ENCODE measurements at places on chromosomes 5 and 9.

GRCh38 chr5:91332267-91333045 lies 50.7 kb downstream of the ARRDC3 start:
- DNase-seq, result no peak

- no peak for DNase-seq
Measured at GRCh38 chr9:105055917-105056316, 128.0 kb upstream of the ABCA1 start.

- DNase-seq, result no peak
Measured at GRCh38 chr5:126938466-126938865, 91.9 kb downstream of the MARCHF3 start.

GRCh38 chr9:90854637-90855175 lies 53.1 kb downstream of the SYK start:
- DNase-seq, result no peak

GRCh38 chr9:18971404-18971803 lies 61.6 kb downstream of the SAXO1 start:
- DNase-seq, result no peak

- DNase-seq, result no peak
Measured at GRCh38 chr5:84292000-84292642, 92.6 kb downstream of the EDIL3 start.

DNA sequence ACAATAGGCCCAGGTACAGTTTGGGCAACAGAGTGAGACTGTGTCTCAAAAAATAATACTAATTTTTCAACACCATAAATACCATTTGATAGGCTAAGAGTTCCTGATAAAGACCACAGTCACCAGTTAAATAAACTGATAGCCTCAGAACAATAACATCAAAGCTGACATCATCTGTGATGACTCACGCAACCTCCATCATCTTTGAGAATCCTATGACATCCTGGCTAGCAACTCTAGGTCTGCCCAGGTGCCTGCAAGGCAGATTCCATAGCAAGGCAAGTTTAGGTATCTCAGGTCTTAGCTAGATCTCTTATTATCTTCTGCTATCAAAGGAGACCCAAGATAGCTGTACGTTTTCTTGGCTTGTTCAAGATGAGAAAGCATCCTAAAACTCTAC lies 30.5 kb upstream of the UBAP2 start:
- DNase-seq, result no peak

GRCh38 chr5:14143546-14143840 lies 351 bp downstream of the TRIO start:
- no peak for DNase-seq

- no peak for DNase-seq
Measured at GRCh38 chr9:81414836-81415235, 274.5 kb downstream of the TLE1 start.

DNA sequence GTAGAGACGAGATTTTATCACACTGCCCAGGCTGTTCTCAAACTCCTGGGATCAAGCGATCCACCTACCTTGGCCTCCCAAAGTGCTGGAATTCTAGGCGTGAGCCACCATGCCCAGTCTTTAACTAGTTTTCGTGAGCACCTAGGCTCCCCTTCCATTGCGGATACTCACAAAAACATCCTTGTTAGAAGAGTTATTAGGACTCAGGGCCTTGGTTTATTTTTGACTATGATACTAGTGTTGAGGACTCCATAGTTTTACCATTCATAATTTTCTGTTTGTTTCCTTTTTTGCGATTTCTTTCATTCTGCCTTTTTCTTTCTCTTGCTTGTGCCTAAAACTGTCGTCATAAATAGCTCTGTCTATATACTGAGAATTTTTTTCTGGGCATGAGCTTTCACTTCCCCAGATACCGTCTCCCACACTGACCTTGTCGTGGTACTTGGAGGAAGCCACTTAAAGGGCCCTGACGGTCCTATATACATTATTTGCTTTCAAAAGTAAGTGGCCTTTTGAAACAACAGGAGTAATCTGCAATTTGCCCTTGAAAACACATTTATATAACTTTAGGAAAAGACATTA lies 5.2 kb downstream of the F2R start:
- peak; percentile 62 for DNase-seq

GRCh38 chr9:35658968-35659220 lies 802 bp downstream of the CCDC107 start:
- DNase-seq, result no peak

GRCh38 chr5:133054697-133055471 lies 3.1 kb downstream of the HSPA4 start:
- DNase-seq, result no peak

DNA sequence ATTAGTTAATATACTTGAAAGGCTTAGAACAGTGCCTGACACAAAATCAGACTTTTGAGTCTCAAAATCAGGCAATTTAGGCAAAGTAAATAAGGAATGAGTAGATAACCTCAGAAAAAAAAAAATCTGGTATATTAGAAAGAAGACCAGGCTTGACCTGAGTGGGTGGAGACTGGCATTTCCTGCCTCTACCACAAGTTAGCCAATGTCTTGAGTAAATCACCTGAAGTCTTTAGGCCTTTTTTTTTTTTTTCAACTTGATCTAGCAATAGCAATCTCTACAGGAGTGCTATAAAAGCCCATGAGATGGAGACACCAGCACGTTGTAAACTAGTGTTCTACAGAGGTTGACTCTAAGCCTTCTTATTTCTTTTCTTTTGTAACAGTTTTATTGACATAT lies 104.2 kb upstream of the RASEF start:
- DNase-seq, result no peak

- DNase-seq, result no peak
Measured at GRCh38 chr5:157269165-157269671, 3.3 kb downstream of the CYFIP2 start.

GRCh38 chr9:86354818-86355309 lies 654 bp upstream of the TUT7 start:
- DNase-seq, result no peak

DNA sequence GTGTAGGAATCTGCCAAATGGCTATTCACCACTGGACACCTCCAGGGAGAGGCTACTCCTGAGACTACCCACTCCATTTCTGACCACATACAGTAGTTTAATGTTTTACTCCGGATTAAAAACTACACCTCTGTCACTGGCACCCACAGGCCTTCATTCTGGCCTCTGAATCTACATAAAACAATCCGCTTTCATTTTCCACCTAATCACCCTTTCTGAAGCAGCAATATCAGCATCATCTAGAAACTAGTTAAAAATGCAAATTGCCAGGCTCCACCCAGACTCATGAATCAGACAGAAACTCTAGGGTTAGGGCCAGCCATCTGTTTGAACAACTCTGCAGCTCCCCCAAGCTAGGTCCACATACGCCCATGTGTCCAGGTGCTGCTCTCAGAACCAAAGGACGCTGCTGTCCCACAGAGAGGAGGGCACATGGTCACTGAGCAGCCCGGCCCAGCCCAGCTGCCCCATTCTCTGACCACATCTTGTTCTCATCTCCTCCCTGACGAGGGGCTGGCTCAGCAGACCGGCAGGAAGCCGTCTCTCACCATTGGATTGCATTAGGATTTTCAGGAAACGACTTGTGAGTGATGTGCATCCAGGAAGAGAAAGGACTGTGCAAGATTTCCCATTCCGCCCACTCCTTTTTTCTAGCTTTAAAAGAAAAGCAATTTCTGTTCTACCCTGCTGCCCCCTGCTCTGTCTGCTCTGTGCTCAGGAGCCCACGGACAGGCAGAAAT lies 34.7 kb downstream of the ADAM19 start:
- DNase-seq, result peak; percentile 77

DNA sequence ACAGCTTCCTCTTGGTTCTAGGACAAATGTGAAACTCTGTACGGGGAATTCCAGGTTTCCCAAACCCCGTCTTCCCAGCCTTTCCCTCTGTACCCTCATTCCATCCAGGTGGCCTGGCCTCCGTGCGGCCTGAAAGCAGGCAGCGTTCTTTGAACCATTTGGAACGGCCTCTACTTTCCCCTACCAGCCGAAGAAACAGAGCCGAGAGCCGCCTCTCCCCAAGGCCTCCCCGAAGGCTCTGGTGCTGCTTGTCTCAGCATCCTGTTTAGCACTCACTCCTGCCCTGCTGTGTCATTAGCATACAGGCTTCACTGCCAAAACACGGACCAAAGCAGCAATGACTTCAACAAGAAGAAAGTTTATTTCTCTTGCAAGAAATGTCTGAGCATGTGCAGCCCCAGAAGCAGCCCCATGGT lies 137.7 kb downstream of the HSD17B3 start:
- DNase-seq, result no peak

DNA sequence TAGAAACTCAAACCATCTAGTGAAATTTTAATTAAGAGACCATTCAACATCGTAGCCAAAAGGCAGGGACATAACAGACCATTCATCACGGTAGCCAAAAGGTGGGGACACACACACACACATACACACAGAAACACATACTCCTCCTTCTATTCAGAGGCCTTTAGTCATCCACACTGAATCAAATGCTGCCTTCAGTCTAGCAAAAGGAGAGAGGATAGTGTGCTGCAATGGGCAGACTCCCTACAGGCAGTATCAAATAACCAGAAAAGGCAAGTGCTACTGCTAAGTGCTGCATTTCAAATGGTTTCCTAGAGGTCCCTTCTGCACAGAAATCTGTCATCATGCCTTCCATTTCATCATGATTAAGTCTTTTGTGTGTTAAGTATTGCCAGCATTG lies 303.9 kb downstream of the TRIM32 start:
- no peak for DNase-seq

GRCh38 chr5:38598296-38598993 lies 42.0 kb upstream of the LIFR start:
- DNase-seq, result no peak

Data from GM10248 (cell line).